ENCODE measurements at places on chromosomes 13 and 19.

DNA sequence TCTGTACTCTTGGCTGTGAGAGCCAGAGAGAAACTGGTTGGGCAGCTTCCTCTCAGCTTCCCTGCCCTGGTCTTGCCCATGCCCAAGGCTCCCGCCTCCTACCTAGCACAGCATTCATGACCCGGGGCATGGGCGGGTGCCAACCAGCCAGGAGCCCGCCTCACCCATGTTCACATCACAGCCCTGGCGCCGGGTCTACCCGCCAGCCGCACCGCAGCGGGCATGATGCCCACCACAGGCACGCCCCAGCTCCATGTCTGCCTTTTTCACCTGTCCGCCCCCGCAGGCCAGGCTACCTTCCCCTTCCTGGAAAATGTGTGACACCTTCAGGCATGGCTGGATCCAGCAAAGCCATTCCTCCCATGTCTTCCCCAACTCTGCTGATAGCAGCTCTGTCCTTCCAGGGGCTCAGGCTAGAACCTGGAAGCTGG lies 42.1 kb downstream of the PTPRS start:
- DNase-seq = no peak

DNA sequence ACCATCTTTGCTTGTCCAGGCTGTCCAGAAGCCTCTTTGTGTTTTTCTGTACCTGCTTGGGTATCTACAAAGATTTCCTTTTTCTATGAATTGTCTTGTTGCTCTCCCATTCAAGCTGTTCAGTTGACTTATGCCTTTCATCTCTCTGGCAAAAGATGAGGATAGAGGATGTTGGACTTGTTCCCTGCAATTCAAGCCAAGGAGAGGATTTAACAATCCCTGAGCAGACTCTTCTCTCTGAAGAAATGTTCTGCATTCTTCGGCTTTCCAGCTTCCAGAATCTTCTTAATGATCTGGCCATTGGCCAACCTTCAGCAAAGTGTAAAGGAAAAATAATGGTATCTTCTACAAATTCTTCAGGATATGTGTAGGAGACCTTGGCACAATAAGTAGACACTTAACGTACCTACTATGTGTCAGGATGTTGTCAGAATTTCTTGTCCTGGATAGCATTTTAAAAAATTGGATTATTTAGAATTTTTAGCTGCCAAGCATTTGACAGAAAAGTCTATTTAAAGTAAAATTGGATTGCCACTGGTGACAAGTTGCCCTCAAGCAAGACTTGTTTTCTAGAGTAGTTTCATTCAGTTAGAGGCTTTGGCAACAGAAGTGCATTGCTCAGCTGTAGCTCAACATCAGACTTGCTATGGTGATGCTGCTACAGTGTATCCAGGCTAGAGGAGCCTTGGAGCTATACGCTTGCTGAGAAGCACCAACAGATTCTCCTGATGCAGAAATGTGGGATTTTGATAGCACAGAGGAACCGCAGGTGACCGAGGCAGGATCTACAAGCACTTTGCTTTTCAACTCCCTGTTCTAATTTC lies 455.7 kb downstream of the SUCLA2 start:
- DNase-seq = no peak

DNA sequence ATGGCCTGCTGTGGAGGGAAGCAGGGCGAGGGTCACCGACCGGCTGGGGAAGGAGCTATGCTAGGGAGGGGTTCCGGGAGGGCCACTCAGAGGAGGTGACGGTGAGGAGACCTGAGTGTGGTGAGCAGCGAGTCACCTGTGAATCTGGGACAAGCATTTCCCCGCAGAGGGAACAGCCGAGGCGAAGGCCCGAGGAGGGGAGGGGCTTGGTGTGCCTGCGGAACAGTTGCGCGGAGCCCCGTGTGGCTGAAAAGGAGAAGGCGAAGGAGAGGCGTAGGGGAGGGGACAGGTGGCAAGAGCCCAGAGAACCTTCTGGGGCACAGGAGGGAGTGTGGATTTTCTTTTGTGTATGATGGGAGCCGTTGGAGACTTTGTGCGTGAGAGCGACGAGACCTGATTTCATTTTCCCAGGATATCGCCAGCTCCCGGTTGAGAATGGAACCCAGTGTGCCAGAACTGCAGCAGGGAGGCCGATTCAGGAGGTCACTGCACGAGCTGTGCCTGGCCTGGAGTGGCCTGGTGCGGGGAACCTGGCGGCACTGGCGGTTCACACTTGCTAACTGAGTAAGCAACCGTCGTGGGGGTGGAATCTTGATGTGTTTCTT lies 117.7 kb upstream of the ZNF507 start:
- DNase-seq = no peak

DNA sequence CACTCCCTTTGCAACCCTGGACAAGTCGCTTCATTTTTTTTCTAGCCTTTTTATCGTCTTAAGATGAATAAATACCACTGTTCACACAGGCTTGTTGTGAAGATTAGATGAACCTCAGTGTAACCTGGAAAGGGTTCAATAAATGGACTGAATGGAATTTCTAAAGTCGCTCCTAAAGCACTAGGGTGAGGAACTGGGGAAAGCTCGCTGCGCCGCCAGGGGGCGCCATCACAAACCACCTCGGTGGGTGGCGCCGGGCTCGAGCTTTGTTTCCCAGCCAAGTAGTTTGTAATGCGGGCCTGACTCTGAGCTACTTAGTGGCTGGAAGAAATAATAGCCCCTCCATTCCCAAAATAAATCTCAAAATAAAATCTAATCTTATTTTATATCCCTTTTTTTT lies 2.2 kb upstream of the CEACAM6 start:
- DNase-seq = peak; percentile 48

- no peak for DNase-seq
Measured at GRCh38 chr13:99540530-99540929, 39.3 kb downstream of the TM9SF2 start.

GRCh38 chr13:71998223-71998622 lies 131.2 kb upstream of the DACH1 start:
- DNase-seq = no peak

DNA sequence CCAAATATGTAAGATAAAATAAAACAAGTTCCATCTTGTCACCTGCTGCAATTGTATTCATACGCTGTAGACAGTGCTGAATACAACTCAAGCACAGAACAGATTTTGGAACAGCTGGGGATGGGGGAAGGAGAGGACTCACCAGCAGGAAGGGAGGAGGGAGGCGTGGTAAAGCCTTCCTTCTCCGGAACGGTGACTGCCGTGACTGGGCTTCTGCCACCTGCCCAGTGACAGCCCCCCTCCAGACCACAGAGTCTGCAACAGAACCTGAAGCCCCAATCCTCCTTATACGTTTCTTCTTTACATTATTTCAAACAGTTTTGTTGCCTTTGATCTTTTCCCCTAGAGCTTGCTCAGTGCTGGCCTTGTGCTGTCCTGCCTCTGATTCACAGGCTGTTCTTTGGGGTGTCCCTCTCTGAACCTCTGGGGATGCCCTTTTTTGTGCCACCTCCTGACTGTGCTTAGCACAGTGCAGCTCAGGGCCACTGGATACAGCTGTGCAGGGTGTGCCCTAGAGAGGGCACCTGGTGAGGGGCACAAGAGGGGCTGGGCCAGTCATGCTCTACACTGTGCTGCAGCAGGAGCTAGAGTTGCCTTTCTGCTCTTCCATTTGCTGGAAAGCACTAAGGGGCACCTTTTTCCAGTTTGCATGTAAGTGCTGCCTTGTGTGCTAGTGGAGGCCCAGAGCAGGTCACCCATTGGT lies 213.0 kb downstream of the ZIC5 start:
- DNase-seq = no peak

DNA sequence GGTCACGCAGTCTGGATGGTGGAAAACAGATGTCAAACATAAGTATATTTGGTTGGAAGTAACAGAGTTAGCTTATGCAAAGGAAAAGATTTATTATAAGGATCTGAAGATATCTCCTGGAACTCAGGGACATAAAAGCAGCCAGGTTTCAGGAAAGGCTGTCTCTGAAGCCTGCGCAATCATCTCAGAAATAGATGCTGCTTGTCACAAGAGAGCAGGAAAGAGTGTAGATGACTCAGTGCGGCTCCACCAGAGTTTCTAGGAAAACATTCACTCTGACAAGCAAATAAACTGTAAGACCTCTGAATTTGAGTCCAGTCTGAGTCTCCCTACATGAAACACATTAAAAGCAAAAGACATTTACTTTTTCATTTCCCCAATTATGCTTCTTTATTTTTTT lies 220.4 kb upstream of the HTR2A start:
- DNase-seq = no peak

DNA sequence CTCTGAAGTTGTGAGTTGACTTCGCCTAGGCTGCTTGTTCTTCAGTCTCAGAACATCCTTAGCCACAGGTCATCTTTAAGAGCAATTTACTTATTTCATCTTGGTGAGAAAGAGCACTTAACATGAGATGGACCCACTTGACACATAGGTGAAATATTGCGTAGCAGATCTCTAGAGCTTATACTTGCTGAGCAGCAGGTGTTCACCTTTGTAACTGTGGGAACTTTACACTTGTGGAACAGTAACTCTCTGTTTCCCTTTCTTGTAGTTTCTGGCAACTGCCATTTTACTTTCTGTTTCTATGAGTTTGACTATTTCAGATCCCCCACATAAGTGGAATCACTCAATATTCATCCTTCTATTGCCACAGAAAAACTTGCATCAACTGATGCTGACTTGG lies 95.7 kb downstream of the SLC10A2 start:
- DNase-seq = no peak
